ENCODE measurements at places on chromosomes 5 and 9.

- DNase-seq: no peak
Measured at GRCh38 chr9:112012026-112012902, 115.7 kb downstream of the UGCG start.

DNA sequence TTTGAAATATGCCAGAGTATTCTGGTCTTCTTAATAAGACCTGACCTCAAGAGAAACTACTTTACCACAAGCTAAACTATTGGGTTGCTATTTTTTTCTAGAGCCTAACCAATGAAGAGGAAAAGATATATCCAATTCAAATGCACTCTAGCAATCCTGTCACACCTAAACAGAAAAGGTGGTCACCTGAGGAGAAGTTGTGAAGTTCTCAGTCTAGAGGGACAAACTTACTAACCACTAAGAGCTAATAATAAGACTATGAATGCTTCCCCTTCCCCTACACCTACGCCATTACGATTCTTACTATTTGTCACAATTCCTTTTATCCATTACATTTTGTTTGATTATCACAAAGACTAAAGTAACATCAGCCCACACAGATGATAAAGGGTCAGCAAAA lies 29.7 kb downstream of the RLN2 start:
- no peak for DNase-seq

- no peak for DNase-seq
Measured at GRCh38 chr5:119031905-119032304, 39.0 kb upstream of the DMXL1 start.

DNA sequence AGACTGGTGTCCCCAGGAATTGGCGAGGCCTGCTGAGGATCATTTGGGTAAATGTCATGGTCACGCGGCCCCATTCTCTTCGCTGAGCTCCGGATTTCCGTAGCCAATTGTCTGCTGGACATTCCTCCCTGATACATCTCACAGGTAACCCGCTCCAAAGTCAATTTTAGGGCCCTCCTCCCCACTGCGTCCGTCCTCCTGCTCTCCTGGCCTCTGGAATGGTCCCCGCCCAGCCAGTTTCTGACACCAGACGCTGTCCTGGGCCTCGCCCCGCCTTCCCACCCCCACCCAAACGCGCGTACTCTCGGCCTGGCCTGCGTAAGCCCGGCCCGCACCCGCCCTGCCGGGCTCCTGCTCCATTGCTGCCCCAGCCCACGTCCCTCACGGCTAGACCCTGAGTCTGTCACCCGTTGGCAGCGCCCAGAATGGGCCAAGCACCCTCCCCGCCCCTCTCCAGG lies 202.0 kb downstream of the AUH start:
- DNase-seq: no peak

DNA sequence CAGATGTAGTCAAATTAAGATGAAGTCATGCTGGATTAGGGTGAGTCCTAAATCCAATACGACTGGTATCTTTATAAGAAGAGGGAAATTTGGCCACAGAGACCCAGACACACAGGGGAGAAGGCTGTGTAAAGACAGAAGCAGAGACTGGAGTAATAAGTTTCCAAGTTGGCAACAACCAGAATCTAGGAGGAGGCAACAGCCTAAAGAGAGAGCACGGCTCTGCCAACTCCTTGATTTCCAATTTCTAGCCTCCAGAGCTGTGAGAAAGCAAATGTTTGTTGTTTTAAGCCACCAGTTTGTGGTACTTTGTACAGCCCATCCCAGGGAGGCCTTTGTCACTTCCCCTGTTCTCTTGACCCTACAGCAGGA lies 74.4 kb downstream of the ATG10 start:
- DNase-seq: no peak

GRCh38 chr5:150298701-150299451 lies 3.8 kb downstream of the ARSI start:
- DNase-seq: no peak

DNA sequence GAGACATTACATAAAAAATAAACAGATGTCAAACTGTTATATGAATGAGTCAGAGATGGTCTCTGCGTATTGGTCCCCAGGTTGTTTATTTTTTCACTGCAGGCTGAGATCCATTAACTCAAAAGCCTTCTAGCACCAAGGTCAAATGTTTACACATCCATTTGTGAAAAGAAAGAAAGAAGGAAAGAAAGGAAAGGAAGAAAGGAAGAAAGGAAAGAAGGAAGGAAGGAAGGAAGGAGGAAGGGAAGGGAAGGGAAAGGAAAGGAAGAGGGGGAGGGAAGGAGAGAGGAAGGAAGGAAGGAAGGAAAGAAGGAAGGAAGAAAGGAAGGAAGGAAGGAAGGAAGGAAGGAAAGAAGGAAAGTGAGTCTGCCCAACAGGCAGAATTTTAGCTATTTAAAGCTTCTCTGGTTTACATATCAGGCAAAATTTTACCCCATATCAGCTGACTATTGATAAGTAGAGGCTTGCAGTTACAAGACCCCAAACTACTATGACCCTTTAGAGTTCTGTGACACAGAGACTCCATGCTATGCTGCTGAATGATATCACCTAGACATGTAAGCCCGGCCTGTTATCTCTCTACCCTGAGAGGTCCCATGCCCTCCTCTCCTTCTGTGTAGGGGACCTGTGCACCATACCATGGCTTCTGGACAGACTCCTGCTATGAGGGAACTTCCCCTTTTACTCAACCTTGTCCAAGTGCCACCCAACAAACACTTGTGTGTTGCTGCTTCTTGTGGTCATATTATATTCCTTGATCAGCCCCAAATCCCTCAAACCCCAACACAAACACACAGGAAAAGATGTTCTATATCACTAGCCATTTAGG lies 59.0 kb downstream of the DRD1 start:
- DNase-seq: no peak

DNA sequence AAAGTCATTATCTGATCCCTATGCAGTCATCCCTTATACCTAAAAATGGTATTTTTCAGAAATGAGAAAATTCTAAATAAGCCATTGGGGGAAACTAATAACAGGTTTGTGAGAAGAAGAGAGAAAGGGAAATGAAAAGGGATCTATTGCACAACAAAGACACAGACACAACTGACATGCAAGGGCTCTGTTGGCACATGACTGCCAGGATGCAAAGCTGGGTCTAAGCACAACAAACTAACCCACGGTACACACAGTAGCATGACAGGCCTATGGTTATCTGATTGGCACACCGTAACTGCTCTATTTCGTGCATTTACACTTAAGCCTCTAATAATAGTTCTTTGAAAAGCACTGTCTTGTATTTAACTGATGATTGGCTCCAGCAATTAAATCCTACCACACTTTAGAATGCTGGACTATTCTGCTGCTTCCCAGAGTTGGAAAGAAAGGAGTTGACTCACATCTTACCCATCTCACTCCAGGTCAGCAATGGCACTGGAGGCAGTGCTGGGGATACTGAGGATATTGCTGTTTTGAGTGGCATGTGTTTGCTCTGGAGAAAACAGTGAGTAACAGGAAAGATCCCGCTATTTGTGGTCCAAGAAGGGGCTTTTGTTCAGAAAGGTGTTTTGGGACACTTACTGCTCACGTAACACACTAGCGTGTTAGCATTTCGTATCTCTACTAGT lies 328.3 kb downstream of the GLIS3 start:
- no peak for DNase-seq

GRCh38 chr9:96186591-96187011 lies 115.4 kb downstream of the HSD17B3 start:
- DNase-seq: no peak

DNA sequence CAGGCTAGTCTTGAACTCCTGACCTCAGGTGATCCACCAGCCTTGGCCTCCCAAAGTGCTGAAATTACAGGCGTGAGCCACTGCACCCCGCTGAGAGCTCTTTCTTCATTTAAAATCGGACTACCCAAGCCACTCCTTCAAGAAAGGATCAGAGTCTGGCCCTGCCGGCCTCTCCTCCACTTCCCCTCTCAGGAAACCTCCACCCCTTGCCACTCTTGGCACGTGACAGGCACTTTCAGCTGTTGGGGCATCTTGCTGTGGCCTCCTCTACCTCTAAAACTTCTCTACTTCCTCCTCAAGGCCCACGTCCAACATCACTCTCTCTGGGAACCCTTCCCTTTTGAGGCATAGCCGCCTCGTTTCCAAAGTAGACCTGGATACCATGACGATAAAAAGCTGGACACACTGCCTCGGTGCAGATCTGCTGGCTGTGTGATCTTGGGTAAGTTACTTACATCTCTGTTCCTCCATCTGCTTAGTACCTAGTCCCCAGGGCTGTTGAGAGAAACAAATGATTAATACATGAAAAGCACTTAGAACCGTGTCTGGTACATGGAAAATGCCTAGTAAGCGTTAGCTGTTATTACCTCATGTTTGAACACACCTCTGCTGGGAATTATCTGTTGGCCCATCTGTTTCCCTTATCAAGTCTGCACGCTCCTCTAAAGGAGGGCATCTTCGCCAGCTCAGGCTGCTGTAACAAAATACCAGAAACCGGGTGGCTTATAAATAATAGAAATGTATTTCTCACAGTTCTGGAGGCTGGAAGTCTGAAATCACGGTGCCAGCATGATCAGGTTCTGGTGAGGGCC lies 55.3 kb downstream of the SMIM23 start:
- no peak for DNase-seq

- DNase-seq: no peak
Measured at GRCh38 chr5:124260921-124261515, 485.4 kb downstream of the ZNF608 start.

DNA sequence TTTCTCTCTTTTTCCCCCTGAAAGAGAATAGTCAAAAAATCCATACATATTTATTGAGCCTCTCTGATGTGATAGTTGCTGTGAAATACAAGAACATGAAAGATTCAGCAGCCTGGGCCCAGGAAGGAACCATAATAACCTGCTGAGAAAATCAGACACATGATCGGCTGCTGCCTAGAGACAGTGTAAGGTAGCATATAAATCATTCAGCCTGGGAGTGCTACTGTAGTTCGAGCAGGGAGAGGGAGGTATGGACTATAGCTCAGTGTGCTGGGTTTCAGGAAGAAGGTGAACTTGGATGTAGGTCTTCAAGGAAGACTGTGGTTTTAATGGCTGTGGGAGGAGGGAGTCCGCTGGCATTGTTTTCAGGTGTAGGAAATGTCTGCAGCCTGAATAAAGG lies 469.1 kb downstream of the RAB3C start:
- no peak for DNase-seq

DNA sequence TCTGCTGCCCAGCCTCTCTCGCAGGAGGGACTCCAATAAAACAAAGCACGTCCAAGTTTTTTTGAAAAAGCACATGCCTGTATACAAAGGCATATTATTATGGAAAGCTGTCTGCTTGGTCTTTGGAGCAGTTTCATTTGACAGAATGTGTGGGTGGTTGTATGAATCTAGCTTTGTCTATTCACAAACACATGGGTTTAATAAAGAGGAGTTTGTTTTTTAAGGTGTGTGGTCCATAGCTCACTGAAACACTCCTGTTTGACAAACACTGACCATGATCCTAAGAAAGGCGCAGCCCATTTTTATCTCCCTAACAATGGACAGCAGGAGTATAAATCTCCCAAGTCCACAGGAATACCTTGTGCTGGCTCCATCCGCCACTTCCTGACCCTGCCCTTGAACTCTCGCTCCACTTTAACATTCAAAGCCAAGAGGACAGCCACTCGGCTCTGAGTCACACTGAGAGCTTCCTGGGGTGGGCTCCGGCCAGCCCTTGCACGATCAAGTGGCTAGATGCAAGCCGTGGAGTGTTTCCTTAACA lies 371.9 kb downstream of the EBF1 start:
- DNase-seq: no peak

DNA sequence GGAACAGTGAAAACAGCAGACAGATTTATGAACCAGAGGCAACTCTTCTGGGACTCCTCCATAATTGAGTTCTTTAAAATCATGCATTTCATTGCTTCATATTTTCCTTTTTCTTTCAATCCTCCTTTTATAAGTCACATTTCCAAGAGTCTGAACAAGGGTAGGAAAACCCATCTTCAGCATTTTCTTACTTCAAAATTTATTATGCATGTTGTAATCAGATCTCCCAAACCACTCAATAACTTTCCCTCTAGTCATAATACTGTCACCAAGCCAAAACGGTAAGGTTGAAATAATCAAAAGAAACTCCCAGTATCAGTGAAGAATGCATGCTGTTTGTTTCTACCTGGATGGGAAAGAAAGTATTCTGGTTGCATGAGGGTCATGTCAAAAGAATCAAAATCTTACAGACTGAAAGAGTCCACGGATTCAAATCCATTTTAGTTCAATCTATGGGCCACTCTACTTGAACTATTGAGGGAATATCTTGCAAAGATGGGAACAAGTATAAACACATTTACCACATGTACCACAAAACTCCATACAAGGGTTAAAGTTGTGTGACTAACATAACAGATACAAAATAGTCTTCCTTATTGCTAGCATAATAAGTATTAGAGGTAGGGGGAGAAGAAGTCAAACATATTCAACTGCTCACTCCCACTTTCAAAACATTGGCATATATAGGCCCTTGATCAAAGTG lies 797.3 kb downstream of the MAT2B start:
- no peak for DNase-seq

DNA sequence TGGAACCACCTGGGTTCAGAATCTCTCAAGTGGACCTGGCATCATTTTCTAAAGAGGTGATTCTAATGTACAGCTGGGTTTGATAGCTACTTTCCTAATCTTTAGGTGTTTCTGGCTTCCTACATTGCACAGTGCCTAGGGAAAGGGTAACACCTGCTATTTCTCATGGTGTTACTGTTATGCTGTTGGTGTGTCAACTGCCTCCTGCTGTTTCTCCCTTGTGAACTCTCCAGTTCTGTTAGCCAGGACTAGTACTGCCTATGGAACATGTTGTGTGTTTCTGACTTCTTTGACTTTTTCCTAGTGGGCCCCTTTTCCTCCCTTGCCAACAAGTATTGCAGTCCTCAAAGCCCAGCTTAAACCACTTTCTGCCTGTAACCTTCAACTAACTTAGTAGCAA lies 5.5 kb downstream of the ARHGEF28 start:
- DNase-seq: no peak

DNA sequence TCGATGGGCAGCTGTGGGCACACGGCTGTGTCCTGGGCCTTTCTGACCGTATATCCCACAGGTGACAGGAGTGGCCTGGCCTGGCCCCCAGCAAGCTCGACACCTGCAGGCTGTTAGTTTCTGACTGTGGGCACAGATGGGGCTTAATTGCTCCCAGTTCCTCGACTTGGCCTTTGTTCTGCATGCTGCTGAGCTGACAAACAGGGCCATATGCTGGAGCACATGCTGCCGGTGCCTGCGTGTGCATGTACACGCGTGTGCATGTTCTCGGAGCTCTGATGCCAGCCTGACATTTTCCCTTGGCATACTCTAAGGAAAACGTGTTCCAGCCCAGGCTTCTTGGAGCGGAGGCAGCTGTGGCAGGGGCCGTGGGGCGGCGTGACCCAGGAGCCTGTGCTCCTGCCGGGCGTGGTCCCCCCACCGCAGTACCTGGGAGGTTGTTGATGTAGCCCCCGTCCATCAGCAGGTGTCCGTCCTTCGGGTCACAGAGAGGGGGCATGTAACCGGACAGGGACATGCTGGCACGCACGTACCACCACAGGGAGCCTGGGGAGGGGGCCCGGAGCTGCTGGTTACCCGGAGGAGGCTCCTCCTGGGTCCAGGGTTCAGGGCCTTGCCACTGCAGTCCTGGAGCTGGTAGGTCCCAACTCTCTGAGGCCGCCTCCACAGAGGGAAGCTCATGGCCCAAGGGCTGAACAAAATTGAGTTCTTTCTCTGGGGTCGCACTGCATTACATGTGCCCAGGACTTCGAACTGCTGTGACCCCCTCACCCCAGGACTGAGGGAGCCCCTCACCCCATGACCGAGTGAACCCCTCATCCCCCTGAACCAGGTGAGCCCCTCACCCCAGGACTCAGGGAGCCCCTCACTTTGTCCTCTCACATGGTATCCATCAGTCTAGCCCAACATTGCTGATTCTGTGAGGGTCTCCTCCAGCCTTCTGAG lies 4.1 kb upstream of the NSMF start:
- DNase-seq: no peak

- no peak for DNase-seq
Measured at GRCh38 chr9:137365056-137365455, 57.9 kb downstream of the EXD3 start.

GRCh38 chr5:132019857-132020555 lies 8.5 kb upstream of the ACSL6 start:
- DNase-seq: peak; percentile 31

All from stimulated activated CD8-positive, alpha-beta memory T cell treated with anti-CD3 and anti-CD28 coated beads, Interleukin-2, amount 100 ng/mL, for 1 hour (primary cell).